ENCODE measurements at places on chromosomes 5 and 9. TPM values are rescaled to one million over a fixed set of nuclear protein-coding genes. Genes with fewer than 3 reads are reported as not detected.

Gene CHSY3
- total RNA-seq: 4.2 TPM

DNA sequence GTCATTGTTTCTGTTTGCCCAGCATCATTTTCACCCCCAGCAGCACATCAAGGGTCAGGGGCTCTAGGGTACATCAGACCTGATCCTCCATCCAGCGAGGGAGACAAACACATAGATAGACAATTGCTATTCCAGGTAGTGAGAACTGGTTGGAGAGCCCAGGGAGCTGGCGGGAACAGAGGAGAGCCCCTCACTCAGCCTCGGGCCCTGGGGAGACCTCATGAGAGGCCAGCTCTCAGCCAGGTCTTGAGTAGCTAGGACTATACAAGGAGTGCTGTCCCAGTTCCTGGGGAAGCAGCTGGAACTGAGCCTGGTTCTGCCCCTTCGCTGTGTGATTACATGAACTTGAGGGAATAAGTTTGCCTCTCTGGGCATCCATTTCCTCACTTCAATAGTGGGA, 80.3 kb downstream of the HRH2 start:
- no peak overlapping the region for H3K27ac ChIP-seq
- no peaks in the 10 kb centered on the region for H3K4me1 ChIP-seq
- H3K4me3 ChIP-seq: no peak overlapping the region

DNA sequence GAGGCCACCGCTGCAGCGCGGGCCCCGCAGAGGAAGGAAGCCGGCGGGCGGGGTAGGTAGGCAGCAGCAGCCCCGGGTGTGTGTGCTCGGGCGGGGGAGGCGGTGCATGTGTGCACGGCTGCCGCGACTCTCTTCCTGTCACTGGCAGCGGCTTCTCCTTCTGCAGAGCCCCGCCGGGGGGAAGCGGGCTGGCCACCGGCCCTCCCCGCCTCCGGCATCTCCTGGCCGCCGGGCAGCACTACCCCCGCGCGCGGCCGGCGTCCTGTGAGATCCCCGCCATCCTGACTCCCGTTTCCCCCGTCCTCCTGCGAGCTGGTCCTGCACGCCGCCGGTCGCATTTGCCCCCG, 315 bp downstream of the PIK3R1 start:
- DNase-seq: peak; percentile 81
- H3K27ac ChIP-seq: peak overlapping the region; percentile 93
- no peaks in the 10 kb centered on the region for H3K36me3 ChIP-seq
- H3K27me3 ChIP-seq: no peaks in the 10 kb centered on the region
- H3K4me1 ChIP-seq: peaks cover 25% of the 10 kb centered on the region
- peak overlapping the region; percentile 81 for H3K4me3 ChIP-seq

- H3K4me3 ChIP-seq: no peak overlapping the region
- DNase-seq: no peak
- H3K27ac ChIP-seq: no peak overlapping the region
- no peaks in the 10 kb centered on the region for H3K36me3 ChIP-seq
- H3K4me1 ChIP-seq: no peaks in the 10 kb centered on the region
- 0 out of 2 replicates have a peak, but pooled peaks cover 5% of the 10 kb centered on the region for H3K27me3 ChIP-seq
These were observed 314.5 kb downstream of the TRPM3 start for GRCh38 chr9:70806875-70807274.

GRCh38 chr5:65722575-65723403, 784 bp downstream of the NLN start:
- no peaks in the 10 kb centered on the region for H3K36me3 ChIP-seq
- peak overlapping the region; percentile 84 for H3K4me3 ChIP-seq
- H3K27ac ChIP-seq: peak overlapping the region; percentile 90
- no peaks in the 10 kb centered on the region for H3K27me3 ChIP-seq
- peak; percentile 88 for DNase-seq

DNA sequence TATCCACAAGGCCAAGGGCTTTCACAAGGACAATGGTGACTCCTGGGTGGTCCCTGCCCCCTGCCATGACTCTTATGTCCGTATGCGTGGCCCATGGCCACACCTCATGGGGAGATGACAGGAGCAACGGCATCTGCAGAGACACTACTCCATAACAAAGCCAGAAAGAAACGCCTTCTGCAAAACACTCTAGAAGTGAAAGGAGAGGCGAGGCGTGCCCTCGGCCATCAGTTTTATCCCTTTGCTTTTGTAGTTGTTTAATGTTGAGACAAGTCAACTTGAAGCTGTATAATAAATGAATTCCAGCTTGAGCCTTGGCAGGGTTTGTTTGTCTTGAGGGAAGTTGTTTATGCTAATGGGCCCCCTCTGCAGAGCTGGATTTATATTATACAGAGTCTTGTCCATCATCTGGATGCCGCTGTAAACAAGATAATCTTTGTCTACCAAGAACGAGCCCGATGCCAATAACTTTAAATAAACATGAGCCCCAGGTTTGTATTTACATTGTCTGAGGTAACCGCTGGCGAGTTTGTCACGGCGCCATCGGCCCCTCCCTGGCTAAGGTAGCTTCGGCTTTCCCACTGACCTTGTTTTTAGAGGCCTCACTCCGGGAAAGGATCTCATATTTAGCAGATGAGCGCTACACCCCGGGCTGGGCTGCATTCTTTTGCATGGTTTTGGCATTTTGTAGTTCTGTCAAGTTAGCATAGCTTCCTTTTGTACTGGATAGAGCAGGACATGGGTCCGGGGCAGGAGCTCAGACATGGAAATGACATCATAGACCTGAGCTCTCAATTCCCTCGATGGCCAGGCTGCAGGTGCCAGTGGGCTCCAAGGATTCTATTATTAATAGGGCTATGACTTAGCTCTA, 165.3 kb downstream of the ERCC6L2 start:
- H3K36me3 ChIP-seq: no peaks in the 10 kb centered on the region
- 0 out of 2 replicates have a peak, but pooled peaks cover under 1% of the 10 kb centered on the region for H3K27me3 ChIP-seq
- no peak overlapping the region for H3K27ac ChIP-seq
- no peak for DNase-seq

GRCh38 chr5:92962752-92963151, 618.3 kb downstream of the NR2F1-AS1 start:
- no peaks in the 10 kb centered on the region for H3K4me1 ChIP-seq
- H3K27me3 ChIP-seq: no peaks in the 10 kb centered on the region
- no peak for DNase-seq
- no peaks in the 10 kb centered on the region for H3K36me3 ChIP-seq

DNA sequence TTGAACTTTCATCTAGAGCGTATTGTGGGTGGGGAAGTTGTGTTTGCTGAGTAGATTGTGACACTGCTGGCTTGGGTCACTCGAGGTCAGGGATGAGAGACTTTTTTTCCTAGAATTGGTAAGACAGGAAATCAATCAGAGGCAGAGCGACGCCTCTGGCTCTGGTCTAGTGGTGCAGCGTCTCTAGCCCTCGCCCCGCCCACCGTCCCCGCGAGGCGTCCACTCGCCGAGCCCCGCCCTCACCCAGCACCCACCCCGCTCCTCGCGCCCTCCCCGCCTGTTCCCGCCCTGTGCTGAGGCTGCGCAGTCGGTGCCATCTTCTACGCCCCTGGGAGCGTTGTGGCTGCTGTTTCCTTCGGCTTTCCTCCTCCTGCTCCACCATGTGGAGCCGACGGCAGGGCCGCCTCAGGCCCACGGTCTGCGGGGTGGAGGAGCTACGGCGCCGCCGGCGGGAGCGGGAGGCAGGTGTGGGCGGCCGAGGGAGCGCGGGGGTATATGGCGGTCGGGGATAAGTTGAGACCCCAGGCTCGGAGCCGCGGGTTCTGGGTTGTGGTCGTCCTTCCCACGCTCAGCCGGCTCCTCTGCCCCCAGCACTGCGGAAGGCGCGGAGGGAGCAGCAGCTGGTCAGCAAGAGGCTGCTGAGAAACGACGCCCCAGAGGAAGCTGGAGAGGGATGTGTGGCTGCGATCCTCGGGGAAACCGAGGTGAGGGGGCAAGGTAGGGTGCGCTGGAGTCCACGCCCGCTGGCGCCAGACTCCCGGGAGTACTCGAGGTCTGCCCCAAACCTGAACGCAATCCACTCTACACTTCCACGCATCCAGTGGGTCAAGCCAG, at the start of gene TMCO6:
TSS of gene TMCO6 (plus strand) at position 304 of the 834 bp plus-strand sequence. CDS start at position 381, 77 bp downstream.
- peak within 1 kb of the TSS; percentile 82 for H3K4me3 ChIP-seq
- H3K27me3 ChIP-seq: no peaks in the 10 kb centered on the region
- H3K27ac ChIP-seq: peak within 1 kb of the TSS; percentile 69
- peak; percentile 99 for DNase-seq

DNA sequence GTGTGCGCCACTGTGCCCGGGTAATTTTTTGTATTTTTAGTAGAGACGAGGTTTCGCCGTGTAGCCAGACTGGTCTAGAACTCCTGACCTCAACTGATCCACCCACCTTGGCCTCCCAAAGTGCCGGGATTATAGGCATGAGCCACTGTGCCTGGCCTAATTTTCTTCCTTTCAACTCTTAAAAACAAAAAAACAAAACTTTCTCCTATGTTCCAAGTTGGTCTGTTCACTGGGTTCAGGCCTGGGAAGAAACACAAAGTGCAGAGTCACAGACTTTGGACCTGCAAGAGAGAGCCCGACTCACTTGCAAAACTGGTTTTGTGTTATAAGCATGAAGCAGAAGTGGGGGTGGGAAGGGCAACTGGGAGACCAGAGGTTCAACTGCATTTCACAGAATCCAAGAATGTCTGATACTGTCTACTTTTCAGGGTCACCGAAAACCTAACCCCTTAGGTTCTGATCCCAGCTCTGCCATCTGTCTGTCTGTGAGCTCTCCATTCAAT, 5.2 kb upstream of the HDHD3 start:
- no peak overlapping the region for H3K27ac ChIP-seq
- DNase-seq: no peak
- H3K27me3 ChIP-seq: no peaks in the 10 kb centered on the region
- no peak overlapping the region for H3K4me3 ChIP-seq

GRCh38 chr5:82613891-82614290, 335.7 kb upstream of the RPS23 start:
- no peak overlapping the region for H3K27ac ChIP-seq
- no peaks in the 10 kb centered on the region for H3K4me1 ChIP-seq
- no peaks in the 10 kb centered on the region for H3K36me3 ChIP-seq
- H3K4me3 ChIP-seq: no peak overlapping the region
- no peak for DNase-seq

DNA sequence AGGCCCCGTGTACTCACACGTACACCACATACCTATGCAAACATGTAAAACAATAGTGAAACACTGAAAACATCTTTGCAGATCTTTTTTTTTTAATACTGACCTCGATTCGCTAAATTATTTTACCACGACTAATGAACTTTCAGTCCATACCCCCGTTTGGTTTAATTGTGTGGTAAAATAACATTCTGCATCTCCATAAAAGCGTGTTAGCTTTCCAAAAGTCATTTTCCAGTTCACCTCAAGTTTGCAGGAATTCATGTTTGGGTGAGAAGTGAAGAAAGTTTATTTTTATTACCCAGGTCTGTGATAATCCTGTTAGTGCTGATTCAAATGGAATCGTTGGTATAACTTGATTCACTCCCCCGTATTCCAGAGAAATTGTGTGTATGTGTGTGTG, 652 bp downstream of the ARSK start:
- peak overlapping the region; percentile 89 for H3K4me3 ChIP-seq
- peaks cover under 1% of the 10 kb centered on the region for H3K36me3 ChIP-seq
- DNase-seq: peak; percentile 38
- no peaks in the 10 kb centered on the region for H3K27me3 ChIP-seq
- peak overlapping the region; percentile 85 for H3K27ac ChIP-seq
- peaks cover 25% of the 10 kb centered on the region for H3K4me1 ChIP-seq

- no peaks in the 10 kb centered on the region for H3K36me3 ChIP-seq
- H3K4me3 ChIP-seq: no peak overlapping the region
- DNase-seq: no peak
- no peak overlapping the region for H3K27ac ChIP-seq
- no peaks in the 10 kb centered on the region for H3K27me3 ChIP-seq
- H3K4me1 ChIP-seq: no peaks in the 10 kb centered on the region
These were observed 986.5 kb downstream of the CDH18 start for GRCh38 chr5:19001539-19001938.

Gene PCDHA10
- total RNA-seq: 0.11 TPM

Gene RANBP6
- 35.0 TPM for total RNA-seq

Gene RNF180
- total RNA-seq: not detected

DNA sequence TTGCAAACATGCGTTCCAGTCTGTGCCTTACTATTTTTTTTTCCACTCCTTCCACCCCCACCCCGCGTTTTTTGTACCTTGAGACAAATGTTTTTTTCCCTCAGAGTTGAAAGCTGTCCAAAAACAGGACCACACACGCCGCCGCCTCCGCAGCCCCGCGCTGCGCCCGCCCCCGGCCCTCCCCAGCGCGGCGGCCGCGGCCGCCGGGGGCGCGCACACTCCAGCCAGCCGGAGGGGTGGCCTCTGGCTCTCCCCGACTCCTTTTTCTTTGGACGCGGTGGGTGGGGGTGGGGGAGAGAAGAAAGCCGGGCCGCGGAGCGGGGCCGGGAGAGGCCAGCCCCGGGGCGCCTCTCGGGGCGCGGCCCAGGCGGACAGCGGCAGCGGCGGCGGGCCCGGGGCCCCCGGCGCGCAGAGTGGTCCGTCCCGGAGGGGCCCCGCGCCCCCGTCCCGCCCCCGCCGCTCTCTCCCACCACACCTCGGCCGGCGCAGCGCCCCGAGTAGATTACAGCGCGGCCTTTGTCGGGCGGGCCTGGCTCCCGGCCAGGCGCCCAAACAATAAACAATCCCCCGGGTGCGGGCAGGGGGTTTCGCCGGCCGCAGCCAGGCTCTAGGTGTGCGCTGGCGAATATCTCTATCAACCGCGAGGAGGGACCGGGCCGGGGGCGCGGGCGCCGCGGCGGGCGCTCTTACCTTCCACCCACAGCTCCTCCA, 10.9 kb downstream of the PTCH1 start:
- peak; percentile 67 for DNase-seq
- no peaks in the 10 kb centered on the region for H3K36me3 ChIP-seq
- peak overlapping the region; percentile 93 for H3K4me3 ChIP-seq
- H3K4me1 ChIP-seq: peaks cover 15% of the 10 kb centered on the region
- peak overlapping the region; percentile 82 for H3K27ac ChIP-seq
- H3K27me3 ChIP-seq: no peaks in the 10 kb centered on the region

- no peaks in the 10 kb centered on the region for H3K4me1 ChIP-seq
- no peaks in the 10 kb centered on the region for H3K36me3 ChIP-seq
- H3K27ac ChIP-seq: no peak overlapping the region
- peaks cover 73% of the 10 kb centered on the region for H3K27me3 ChIP-seq
- H3K4me3 ChIP-seq: no peak overlapping the region
- DNase-seq: no peak
These were observed 21.4 kb upstream of the PITX1 start for GRCh38 chr5:135055396-135055795.

Gene SLC22A4
- total RNA-seq: 26.3 TPM

Gene GZMA
- total RNA-seq: not detected

Gene TCF7
- 1.4 TPM for total RNA-seq

All from GM23248 (cell line).